ENCODE measurements at places on chromosomes 4 and X.
A peak's percentile ranks its signal among the peaks of the same experiment; 100 is the strongest.

DNA sequence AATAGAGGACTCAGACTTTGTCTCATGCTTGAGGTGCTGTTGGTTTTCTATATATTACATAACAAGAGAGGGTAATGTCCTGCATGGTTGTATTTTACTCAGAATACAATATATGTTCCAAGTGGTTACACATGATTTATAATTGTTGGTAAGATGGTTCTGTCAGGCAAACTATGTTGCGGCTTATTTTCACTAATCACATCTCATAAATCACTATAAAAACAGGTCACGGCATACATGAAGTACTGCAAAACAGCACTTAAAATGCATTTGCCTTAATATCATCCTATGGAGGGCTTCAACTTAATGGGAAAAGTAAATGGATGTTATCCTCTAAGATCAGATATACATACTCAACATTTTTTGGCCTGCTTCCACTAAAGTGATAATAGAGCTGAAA, 246.0 kb upstream of the ARSJ start:
- no peak for DNase-seq

DNA sequence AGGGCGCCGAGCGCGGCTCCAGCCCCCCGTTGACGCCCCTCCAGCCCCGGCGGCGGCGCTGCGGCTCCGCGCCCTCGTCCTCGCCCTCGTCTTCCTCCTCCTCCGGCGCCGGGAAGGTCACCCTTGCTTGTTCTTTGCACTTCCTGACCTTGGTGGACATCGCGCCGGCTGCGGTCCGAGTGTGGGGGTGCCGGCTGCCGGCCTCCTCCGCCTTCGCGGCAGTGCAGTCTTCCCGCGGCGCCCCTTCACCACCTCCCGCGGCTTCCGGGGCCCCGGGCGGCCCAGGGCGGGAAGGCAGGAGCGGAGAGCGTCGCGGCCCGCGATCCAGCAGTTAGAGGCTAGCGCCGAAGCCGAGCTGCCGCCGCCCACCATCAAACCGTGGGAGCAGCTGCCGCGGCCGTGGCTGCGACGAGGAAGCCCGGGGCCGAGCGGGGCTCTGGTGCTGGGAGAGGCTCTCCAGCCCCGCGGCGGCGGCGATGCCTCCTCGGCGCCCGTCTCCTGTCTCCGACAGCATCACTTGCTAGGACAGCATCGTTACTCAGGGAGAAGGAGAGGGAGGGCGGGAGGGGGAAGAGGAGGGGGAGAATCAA, at the start of gene TRPC3:
Gene TRPC3 (minus strand): TSS at position 540 of the 590 bp plus-strand sequence. CDS start 380 bp downstream, at position 160.
- no peak for DNase-seq

DNA sequence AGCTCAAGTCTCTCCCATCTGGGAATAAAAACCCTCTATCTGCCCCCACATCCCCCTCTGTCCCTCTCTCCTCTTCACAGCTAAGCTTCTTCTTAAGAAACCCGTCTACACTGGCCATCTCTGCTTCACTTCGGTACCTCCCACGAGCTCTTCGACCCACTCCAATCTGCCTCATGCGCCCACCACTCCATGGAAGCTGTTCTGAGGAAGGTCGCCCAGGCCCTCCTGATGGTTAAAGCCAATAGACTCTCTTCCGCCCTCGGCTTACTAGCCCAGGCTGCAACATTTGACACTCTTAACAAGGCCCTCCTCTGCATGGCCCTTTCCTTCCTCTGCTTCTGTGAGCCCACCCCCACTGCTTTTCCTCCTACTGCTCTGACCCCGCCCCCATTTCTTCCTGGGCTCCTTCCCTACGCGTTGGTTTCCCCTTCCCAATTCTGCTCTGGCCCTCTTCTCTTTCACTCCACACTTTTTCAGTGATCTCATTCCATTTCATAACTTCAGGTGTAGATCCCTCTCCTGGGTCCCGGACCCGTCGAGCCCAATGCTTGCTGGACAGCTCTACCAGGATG, 11.8 kb downstream of the IQSEC2 start:
- no peak for DNase-seq

DNA sequence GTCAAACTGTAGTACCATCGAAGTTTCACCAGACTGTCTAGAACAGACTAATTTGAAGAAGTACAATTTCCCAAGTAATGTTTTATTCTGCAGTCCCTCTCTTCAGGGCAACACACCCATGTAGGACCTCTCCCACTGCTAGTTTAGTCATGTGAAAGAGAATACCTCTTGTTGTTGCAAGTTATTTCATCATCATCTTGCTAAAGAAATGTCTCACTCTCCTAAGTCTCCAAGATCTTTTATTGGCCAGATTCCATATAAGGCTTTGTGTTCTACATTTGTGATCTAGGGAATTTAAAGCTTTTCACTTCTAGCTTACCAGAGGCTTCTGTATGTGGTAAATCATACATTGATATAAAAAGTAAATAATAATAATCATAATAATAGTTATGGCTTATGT, 745.3 kb upstream of the MAGEB2 start:
- no peak for DNase-seq

- DNase-seq, result no peak
Measured at GRCh38 chr4:186628058-186628711, 72.8 kb upstream of the MTNR1A start.

GRCh38 chrX:23559975-23560374, 107.3 kb upstream of the PRDX4 start:
- no peak for DNase-seq

DNA sequence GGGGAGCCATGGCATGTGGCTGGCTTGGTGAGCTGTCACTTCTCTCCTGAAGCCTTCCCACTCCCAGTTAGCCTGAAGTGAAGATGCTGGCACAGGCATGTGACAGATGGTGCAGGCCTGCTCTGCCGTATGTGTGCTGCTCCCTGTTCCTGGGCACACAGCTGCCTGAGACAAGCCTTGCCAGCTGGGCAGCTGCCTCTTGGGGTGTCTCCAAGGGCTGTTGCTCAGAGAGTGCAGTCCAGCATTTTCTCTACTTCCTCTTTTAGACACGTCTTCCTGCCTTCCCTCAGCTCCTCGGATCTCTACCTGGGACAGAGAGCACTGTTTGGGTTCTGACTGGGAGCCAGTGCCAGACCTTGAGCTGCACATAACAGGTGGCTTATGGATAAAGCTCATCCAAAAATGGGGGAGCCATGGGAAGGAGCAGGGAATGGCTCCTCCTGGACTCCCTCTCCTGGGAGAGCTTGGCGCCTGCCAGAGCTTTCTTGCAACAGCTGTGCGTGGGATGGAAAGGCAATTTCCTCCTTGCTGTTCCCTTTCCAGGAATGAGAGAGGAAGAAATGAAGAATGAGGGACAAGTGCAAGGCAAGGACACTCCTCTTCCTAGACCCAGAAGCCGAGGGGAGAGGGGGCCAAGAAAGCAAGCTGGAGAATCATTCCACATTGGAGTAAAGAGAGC, 132.9 kb downstream of the MSL3 start:
- DNase-seq, result peak; percentile 51

- DNase-seq, result peak; percentile 81
Measured at GRCh38 chrX:19990556-19991349, at the start of gene BCLAF3. Gene BCLAF3, minus strand, starts transcription at chrX:19991061. Its CDS starts 20,797 bp downstream, at chrX:19970264.

DNA sequence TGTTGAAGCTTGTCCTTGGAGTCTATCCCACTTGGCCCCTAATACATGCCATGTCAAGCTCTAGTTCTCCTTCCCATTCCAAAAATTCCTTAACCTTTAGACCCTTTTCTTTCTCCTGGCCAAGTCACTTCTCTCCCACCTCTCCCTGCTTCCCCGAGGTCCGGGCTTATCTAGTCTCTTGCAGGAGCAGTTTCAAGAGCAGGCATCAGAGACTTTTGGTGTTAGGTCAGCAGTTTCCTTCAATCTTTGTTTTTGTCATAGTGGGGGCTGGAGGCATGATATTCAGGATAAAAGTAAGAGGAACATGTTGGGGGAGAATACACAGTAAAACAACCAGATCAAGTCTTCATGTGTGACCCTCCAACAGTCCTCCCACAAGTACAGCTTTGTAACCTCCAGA, 11.5 kb upstream of the IDS start:
- no peak for DNase-seq

DNA sequence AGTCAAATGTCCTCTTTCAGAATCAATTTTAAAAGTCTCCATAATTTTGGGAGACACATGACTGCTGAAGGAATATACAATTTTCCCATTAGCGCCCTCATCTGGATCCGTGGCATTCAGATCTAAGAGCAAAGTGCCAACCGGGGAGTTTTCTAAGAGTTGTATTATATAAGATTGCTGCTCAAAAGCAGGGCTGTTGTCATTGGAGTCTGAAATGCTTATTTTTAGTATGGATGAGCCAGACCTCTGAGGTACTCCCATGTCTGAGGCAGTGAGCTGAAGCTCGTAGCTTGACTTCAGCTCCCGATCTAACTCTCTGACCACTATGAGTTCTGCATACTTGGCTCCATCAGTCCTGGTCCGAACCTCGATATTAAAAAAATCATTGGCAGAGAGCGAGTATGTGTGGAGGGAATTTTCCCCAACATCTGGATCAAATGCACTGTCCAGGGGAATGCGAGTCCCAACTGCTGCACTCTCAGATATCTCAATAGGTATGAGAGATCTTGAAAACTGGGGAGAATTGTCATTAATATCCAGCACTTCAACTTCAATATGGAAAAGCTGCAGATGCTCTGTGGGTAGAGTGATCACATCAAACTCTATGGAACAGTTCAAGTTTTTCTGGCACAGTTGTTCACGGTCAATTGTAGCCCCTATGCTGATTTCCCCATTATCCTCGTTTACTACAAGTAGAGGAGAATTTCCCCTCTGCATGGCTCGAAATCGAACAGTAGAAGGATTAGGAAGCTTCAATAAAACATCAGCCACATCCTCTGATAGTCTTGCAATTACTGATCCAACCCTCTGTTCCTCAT, 917 bp downstream of the PCDH18 start:
- no peak for DNase-seq

GRCh38 chrX:11287505-11287904, 5.7 kb upstream of the AMELX start:
- DNase-seq, result no peak

DNA sequence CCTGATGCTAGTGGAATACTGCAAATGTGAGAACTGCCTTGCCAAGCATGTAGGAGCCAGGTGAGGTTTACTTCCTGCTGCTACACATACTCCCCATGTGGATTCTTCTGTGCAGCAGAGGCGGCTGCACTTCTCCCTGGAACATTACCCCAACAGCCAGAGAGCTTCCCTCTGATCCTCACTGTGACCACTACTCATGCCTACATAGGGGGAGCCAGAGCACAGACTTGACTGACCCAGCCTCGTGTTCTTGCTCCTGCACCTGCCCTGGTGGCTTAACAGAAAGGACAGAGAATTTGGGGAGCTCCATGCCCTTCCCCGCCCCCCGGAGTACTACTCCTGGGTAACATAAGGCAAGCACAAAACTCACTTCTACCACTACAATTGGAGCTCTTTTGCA, 38.4 kb downstream of the UGT2A2 start:
- no peak for DNase-seq

- DNase-seq, result no peak
Measured at GRCh38 chrX:10618961-10619360, 1.4 kb downstream of the MID1 start.

DNA sequence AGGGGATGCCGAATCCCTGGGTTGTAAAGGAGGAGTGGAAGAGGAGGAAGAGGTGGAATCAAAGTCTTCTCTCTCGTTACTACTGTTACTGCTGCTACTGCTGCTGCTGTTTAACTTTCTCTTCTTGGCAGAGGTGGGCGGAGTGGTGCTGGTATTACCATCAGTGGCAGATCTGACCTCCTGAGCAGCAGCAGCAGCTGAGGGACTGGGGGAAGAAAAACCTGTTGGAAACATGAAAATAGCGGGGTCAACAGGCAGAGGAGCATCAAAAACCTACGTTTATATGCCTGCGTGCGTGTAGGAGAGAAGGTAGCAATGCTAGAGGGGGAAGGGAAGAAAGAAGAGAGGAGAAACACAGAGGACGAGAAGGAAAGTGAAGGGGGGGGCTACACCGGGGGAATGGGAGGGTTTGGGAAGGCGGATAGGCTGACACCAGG, 339 bp downstream of the CUL4B start:
- no peak for DNase-seq

DNA sequence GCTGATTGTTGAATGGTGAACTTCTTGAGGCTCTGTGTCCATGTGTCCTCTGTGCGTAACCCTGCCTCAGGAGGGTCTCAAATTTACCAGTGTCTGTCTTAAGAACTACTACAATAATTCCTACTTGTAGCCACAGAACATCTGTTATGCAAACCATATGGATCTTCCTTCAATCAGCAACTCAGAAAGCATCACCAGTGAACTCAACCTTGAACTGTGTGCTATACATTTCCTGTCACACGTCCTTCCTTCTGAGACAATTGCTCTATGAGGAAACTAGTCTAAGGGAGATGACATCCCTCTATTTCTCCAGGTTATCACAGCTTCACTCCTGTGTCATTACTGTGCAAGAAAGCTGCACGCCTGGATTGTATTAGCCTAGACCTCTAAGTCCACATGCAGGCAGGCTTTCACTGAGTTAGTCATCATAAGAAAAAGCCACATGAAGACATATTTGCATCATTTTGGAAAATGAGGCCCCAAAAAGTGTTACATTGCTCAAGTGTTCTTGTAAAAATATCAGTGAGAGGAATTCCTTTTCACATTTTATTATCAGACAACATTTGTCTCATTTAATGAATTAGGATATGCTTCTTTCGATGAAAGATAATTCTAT, 157.8 kb downstream of the AFF2 start:
- no peak for DNase-seq

DNA sequence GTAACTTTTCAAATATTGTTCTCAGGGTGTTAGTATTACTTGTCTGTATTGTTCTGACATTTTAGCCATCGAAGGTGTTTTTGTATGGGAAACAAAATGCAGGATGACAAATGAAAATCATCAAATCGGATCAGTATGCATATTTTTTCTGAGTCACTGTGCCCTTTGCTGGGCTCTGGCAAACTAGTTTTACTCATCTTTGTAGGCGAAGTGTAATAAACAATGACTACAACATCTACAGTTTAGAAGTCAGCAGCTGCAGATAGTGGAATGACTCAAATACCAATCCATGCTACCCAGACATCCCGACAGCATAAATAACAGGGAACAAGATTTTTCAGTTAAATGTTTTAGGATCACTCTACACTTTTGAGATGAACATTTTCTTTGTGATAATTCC, 557.3 kb upstream of the TENM3 start:
- no peak for DNase-seq

DNA sequence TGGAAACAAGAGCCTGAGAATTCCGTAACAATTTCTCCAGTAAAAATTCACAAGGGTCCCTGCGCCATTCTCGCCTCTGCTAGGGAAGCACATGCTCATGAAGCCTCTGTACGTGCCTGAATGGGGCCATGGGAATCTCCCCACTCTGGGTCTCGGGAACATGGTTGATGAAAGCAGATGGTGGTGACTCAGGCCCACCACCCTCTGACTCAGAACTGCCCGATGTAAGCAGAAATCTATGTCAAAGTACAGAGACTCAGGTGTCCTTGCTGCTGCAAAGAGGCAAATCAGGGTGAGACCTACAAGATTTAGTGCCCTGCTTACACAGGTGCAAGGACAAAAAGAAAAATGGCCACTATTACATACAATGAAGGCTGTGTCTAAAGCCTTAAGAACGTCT, 65.0 kb downstream of the SCD5 start:
- DNase-seq, result no peak

All from cerebellar cortex (tissue), 1 donor.